Psoas muscle (tissue), 8 donors: ENCODE measurements at places on chromosomes 7 and 10. TPM values are rescaled to one million over a fixed set of nuclear protein-coding genes. Genes with fewer than 3 reads are reported as not detected.
A peak's percentile ranks its signal among the peaks of the same experiment; 100 is the strongest.

DNA sequence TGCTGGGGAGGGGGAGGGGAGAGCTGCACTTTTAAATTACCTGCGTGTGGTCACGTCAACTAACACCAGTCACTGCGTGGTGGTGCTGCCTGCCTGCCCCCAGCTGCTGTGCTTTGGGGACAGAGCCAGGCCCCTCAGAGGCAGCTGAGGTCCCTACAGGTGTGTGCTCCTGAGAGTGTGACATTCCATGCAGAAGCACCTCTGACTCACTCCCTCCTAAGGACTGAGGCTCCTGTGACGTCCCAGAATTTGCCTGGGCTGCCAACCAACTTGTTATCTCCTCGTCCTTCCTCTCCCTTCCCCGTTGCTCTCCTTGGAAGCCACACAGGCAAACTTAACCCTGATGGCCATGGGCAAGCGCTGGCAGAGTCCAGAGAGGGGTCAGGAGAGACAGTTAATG lies 563.0 kb downstream of the PARD3 start:
- DNase-seq, result no peak

DNA sequence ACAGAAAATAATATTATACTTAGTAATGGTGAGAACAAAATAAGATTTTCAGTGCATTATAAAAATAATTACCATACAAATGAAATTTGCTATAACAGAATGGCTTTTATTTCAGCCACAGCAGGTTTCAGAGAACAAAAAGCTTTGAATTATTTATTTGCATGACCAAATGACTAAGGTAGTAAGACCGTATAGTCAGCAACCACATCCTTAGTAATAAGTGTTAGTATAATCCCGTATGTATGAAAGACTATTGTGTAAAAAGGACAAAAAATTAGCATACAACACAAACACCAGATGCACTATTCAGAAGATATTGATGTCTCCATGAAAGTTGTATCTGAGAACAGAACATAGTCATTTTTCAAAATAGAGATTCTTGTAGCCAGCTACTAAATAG lies 12.2 kb downstream of the PDZD8 start:
- DNase-seq, result no peak

DNA sequence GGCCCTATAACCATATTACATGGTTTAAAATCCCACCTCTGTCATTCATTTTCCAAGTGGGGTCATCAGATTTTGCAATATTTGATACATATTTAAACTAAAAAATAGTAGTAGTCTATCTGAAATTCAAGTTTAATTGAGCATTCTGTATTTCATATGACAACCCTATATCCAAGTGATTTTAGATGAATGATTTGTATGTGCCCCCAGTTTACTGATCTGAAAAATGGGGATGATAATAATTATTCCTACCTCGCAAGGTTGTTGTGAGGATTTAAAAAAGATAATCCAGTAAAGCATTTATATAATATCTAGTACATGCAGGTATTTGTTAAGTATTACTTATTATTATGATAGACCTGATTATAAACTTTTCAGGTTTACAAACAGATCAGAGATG lies 84.6 kb downstream of the ARHGAP21 start:
- DNase-seq, result no peak

- no peak for DNase-seq
Observed at GRCh38 chr10:129552119-129552518, 85.1 kb downstream of the MGMT start.

Gene BTBD16
- polyA plus RNA-seq, result not detected

- no peak for DNase-seq
Observed at GRCh38 chr10:3813267-3813666, 28.3 kb upstream of the KLF6 start.

Gene FAS
- 1.4 TPM for polyA plus RNA-seq

- peak; percentile 91 for DNase-seq
Observed at GRCh38 chr10:102117391-102118159, 2.6 kb downstream of the LDB1 start.

GRCh38 chr10:117175901-117176534 lies 21.3 kb upstream of the KCNK18 start:
- peak; percentile 75 for DNase-seq

DNA sequence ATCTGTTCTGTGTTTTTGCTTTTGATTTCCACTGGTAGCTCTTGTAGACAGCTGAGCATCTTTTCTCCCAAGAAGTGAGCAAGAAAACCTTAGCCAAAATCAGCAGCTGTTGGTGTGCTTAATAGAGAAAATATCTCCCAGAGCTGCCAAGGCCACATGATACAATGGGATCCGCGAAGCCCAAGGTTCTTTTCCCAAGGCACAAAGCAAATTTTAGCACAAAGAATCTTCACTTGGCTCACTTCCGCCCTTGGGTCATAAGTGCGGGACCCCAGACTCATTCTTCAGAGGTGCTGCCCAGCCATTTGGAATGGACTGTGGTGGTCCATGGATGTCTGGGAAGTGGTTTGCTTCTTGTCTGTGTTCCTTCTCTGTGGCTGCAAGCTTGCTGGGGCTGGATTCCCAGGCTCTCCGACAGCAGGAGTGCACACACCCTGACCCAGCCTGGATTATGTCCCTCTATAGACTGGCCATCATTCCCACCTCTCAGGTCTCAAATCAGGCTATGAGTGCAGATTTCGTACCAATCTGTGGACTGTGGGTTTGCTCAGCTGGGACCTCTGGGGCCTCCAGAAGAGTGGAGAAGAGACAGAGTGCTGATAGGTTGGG lies 93.0 kb upstream of the TMEM72 start:
- DNase-seq, result no peak

DNA sequence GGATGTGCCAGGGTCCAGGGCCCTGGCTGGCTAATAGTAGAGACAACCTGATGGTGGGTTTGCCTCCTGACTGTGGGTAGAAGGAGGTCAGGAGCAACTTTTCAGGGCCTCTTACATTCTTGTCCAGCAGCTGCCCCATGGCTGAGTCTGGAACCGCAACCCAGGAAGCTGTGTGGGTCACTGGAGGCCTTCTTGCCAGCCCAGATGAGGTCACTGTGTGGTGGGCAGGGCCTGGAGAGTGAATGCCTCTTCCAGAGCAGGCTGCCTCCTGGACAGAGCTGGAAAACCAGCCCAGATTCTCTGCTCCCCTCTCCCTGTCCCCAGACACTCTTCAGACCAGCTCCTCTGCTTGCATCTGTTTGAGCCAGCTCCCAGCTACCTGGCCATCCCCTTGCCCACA lies 43.5 kb upstream of the LEP start:
- DNase-seq, result no peak

DNA sequence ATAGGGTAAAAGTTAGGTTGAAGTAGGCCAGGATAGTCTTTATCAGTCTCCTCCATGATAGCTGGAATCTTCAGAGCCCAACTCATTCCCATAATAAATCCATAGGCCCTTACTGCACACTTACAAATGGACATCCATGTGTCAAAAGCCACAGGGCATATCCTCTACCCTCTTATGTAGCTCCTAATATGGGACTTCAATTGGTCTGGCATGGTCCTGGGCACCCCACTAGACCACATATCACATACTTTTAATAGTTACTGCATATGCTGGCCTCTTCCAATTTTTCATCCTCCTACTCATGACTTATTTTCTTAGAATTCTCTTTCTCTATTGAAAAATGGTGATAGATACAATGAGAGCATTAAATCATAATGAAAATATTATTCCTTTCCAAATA lies 169.3 kb downstream of the MAGI2 start:
- no peak for DNase-seq

Gene LIPN
- polyA plus RNA-seq, result not detected

DNA sequence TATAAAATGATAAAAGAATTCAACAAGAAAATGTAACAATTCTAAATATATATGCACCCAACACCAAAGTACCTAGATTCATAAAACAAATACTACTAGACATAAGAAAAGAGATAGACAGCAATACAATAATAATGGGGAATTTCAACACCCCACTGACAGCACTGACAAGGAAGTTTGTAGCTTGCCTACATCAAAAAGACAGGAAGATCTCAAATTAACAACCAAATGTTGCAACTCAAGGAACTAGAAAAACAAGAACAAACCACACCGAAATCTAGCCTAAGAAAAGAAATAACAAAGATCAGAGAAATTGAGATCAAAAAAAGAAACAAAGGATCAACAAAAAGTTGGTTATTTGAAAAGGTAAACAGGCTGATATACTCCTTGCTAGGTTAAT lies 36.5 kb upstream of the TNKS2 start:
- no peak for DNase-seq

DNA sequence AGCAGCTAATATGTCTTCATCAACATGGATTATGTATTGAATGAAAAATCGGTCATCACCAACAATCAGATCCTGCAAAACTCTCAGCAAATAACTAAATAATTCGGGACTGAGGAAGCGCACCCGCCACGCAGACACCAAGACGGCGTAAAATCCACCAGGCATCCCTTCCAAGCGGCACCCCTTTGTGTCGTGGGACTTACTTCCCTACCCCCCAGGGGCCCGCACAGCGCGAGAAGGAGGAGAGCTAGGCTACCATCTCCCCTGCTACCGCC lies 721 bp downstream of the ARL3 start:
- no peak for DNase-seq

Gene NUDT13
- polyA plus RNA-seq, result 3.7 TPM

- no peak for DNase-seq
Observed at GRCh38 chr10:97406064-97406463, 4.9 kb upstream of the RRP12 start.

- no peak for DNase-seq
Observed at GRCh38 chr7:130473289-130473688, 18.6 kb upstream of the MEST start.

GRCh38 chr7:106865130-106866041 lies at the start of gene PIK3CG:
PIK3CG (plus strand) TSS chr7:106865282; CDS start chr7:106867562, 2,280 bp downstream.
- no peak for DNase-seq

Gene TMEM130
- not detected for polyA plus RNA-seq

Gene STEAP4
- 7.2 TPM for polyA plus RNA-seq
